ENCODE measurements at places on chromosomes 13 and 19. TPM values are rescaled to one million over a fixed set of nuclear protein-coding genes. Genes with fewer than 3 reads are reported as not detected.

The NMRK2 gene
- not detected for total RNA-seq

The ZNF559 gene
- 9.6 TPM for total RNA-seq

The CFD gene
- total RNA-seq: 322 TPM

The DMKN gene
- total RNA-seq: 95.7 TPM

The ZNF226 gene
- 25.8 TPM for total RNA-seq

The SLC7A9 gene
- total RNA-seq: 0.26 TPM

DNA sequence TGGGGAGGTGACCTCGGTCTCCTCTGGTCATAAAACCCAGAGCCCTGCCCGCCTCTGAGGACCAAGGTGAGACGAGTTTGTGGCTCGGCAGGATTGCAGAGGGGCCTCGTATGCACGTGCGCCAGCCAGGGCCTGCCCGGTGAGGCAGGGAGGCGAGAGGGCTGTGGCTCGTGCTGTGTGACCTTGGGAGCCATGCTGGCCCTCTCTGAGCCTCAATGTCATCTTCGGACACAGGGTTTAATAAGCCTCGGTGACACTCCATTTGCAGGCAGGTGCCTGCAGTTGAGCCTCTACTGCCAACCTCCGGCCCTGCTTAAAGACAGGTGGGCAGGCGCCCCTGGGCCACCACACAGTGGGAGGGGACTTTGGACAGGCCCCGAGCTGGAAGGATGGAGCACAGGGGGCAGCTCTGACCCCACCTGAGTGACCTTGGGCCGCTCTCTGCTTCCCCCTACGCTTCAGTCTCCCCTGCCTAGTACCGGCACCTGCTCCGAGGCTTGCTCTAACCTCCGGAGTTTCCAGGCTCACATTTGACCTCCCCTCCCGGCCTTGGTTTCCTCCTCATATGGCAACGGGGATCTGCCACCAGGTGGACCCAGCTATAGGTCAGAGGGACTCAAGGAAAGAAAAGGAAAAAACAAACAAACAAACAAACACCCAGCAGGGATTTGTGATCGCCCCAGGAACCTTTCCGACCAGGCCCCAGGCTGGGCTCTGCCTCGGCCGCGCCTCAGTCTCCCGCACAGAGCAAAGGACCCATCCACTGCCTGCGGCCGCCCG, 3.1 kb downstream of the ZBTB7A start:
- no peaks in the 10 kb centered on the region for H3K36me3 ChIP-seq
- H3K4me3 ChIP-seq: peak overlapping the region; percentile 100
- H3K27me3 ChIP-seq: no peaks in the 10 kb centered on the region
- peaks cover 72% of the 10 kb centered on the region for H3K4me1 ChIP-seq

DNA sequence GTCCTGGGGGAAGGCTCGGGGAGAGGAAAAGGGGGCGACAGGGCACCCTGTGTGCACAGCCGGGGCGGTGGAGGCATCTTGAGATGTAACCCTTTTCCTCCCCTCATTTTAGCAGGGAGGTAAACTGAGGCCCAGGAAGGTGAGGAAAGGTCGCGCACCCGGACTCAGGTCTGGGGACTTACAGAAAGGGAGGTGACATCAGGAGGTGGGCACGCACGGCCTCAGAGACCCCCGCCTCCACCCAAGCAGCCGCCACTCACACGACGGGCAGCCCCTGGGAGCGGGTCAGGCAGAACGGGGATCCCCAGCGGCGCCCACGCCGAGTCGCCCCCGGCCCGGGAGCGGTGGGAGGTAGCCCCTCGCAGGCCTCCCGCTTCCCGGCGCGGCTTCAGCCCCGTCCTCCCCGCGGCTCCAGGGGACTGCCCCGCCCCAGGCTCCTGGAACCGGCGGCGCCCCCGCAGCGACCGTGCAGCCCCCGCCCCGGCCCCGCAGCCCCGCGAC, 477 bp downstream of the PIP5K1C start:
- H3K27me3 ChIP-seq: no peaks in the 10 kb centered on the region
- H3K4me3 ChIP-seq: peak overlapping the region; percentile 75
- H3K27ac ChIP-seq: peak overlapping the region; percentile 92

GRCh38 chr19:18496980-18497256, 25.0 kb downstream of the ELL start:
- H3K27ac ChIP-seq: no peak overlapping the region
- H3K36me3 ChIP-seq: no peaks in the 10 kb centered on the region
- no peak for DNase-seq
- no peak overlapping the region for H3K4me3 ChIP-seq
- peaks cover 85% of the 10 kb centered on the region for H3K4me1 ChIP-seq

GRCh38 chr13:57629391-57629804, 2.1 kb upstream of the PCDH17 start:
- peak overlapping the region; percentile 45 for H3K4me3 ChIP-seq
- no peaks in the 10 kb centered on the region for H3K36me3 ChIP-seq
- peak overlapping the region; percentile 82 for H3K27ac ChIP-seq
- peak; percentile 69 for DNase-seq
- peaks cover 13% of the 10 kb centered on the region for H3K27me3 ChIP-seq

- H3K4me1 ChIP-seq: no peaks in the 10 kb centered on the region
- peaks cover 7% of the 10 kb centered on the region for H3K36me3 ChIP-seq
- DNase-seq: peak; percentile 20
- no peak overlapping the region for H3K27ac ChIP-seq
Observed at GRCh38 chr13:114076329-114077090, 55.9 kb downstream of the RASA3 start.

GRCh38 chr19:51327066-51328001, 14.6 kb downstream of the VSIG10L start:
- H3K27ac ChIP-seq: no peak overlapping the region
- no peaks in the 10 kb centered on the region for H3K36me3 ChIP-seq
- peak; percentile 89 for DNase-seq
- H3K4me1 ChIP-seq: peaks cover 12% of the 10 kb centered on the region

- H3K4me3 ChIP-seq: no peak overlapping the region
- no peaks in the 10 kb centered on the region for H3K36me3 ChIP-seq
- H3K27ac ChIP-seq: no peak overlapping the region
- no peak for DNase-seq
- H3K4me1 ChIP-seq: no peaks in the 10 kb centered on the region
- no peaks in the 10 kb centered on the region for H3K27me3 ChIP-seq
Observed at GRCh38 chr13:37618554-37618953, 20.0 kb upstream of the POSTN start.

- peaks cover 26% of the 10 kb centered on the region for H3K36me3 ChIP-seq
- peaks cover 4% of the 10 kb centered on the region for H3K4me1 ChIP-seq
- H3K4me3 ChIP-seq: no peak overlapping the region
- no peaks in the 10 kb centered on the region for H3K27me3 ChIP-seq
- peak overlapping the region; percentile 73 for H3K27ac ChIP-seq
Observed at GRCh38 chr19:40392894-40393517, 3.0 kb upstream of the HIPK4 start.

- peaks cover 8% of the 10 kb centered on the region for H3K4me1 ChIP-seq
- H3K27me3 ChIP-seq: no peaks in the 10 kb centered on the region
- H3K27ac ChIP-seq: peak overlapping the region; percentile 59
- H3K4me3 ChIP-seq: no peak overlapping the region
Observed at GRCh38 chr13:100392709-100393630, 195.6 kb downstream of the GGACT start.

DNA sequence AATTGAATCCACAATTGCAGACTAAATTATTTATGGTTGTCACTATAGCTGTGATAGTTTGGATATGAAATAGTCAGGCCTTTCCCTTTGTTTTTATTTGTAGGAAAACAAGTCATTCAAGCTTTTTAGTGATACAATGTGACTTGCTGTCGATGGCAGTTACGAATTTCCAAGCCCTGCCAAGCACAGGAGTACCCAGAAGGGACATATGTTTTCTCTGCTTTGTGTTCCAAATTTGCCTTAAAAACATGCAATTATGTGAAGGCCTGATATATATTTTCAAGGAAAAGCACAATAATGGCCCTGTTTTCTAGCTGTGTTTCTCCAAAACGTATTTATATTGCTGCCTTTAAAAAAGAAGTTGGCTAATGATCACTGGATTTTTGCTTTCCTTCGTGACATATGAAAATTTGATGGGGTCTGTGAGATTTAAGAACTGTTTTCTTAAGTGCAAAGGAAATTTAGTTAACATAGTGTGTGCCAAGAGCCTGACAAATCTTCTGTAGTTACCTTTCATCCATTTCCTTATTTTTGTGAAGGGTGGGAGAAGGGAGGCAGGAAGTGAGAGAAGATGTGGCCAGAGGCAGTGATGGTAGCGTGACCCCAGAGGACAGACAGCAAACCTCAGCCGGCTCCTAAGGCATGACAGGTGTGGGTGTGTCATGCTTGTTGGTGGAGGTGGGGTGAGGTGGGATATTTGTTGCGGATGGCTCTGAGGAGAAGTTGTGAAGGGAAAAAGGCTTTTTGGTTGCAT, 79.6 kb downstream of the TEX26 start:
- no peaks in the 10 kb centered on the region for H3K27me3 ChIP-seq
- no peaks in the 10 kb centered on the region for H3K36me3 ChIP-seq
- no peak overlapping the region for H3K27ac ChIP-seq
- no peak for DNase-seq
- no peaks in the 10 kb centered on the region for H3K4me1 ChIP-seq

DNA sequence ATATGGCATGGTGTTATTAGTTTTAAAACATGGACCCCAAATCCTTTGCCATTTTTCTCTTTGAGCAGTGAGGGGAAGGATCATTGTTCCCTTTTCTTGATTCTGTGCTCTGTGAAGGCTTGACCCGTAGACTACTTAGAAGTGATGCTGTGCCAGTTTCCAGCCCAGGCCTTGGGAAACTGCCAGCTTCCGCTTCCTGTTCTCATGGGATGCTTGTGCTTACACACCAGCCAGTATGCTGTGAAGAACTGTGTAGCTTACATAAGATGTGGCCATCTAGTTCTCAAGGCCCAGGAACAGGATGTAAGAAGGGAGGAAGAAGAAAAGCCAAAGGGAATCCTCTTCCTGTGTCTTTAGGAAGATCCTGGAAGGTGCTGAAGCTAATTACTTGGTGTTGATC, 180.9 kb downstream of the PCCA start:
- no peak overlapping the region for H3K4me3 ChIP-seq
- no peaks in the 10 kb centered on the region for H3K36me3 ChIP-seq
- H3K27me3 ChIP-seq: no peaks in the 10 kb centered on the region
- H3K27ac ChIP-seq: no peak overlapping the region
- H3K4me1 ChIP-seq: peaks cover 5% of the 10 kb centered on the region

DNA sequence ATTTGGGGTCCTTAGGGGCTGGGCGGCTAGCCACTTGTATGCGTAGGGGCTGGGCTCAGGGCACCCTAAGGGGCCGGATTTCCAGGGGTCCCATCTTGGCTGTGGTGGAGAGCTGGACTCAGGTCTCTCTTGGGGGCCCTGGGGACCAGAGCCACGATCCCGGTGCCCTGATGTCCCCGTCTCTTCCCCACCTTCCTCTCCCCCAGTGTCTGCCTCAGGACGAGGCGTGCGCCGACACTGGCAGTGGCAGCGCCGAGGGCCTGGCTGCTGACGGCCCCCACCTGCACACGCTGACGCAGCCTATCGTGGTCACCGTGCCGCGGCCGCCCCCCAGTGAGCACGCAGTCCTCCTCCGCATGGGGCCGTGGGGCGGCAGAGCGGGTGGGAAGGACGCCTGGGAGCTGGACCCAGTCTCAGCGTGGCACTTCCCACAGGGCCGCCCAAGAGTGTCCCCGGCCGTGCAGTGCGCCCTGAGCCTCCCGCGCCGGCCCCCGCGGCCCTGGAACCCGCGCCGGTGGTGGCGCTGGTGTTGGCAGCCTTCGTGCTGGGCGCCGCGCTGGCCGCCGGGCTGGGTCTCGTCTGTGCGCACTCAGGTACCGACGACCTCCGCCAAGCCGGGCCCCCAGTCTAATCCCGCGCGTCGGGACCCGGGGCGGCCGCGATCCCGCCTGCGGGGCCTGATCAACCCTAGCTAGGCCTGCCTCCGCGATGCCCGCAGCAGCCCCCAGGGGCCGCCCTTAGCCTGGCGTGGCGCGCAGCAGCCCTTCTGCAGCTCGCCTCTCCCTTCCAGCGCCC, 2.7 kb upstream of the SNAPC2 start:
- peaks cover 44% of the 10 kb centered on the region for H3K4me1 ChIP-seq
- H3K27ac ChIP-seq: no peak overlapping the region
- peaks cover 3% of the 10 kb centered on the region for H3K36me3 ChIP-seq
- peak overlapping the region; percentile 33 for H3K4me3 ChIP-seq
- no peak for DNase-seq
- peaks cover 19% of the 10 kb centered on the region for H3K27me3 ChIP-seq

Measured in upper lobe of left lung (tissue), 6 donors.